ENCODE measurements at places on chromosomes 4 and X.

- no peak for DNase-seq
These were observed 16.8 kb upstream of the RAB40A start for GRCh38 chrX:103536071-103536470.

- DNase-seq = no peak
These were observed 367.8 kb upstream of the SLC7A11 start for GRCh38 chr4:138609943-138610350.

DNA sequence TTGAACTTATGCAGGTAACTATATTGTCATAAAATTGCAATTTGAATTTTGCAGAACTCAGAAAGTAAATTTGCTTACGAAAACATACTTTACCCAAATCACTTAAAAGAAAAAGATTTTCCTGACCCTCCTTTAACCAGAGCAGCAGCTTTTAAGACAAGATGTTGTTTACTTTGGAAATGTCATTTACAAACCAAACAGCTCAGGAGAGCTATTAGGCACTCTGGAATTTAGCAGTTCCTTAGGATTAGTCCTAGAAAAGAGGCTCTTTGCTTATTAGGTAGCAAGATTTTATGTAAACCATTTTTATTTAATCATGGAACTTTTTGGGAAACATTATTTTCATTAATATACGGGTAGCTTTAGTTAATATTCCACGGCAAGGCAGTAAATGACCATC, 765.7 kb upstream of the POU3F4 start:
- no peak for DNase-seq

DNA sequence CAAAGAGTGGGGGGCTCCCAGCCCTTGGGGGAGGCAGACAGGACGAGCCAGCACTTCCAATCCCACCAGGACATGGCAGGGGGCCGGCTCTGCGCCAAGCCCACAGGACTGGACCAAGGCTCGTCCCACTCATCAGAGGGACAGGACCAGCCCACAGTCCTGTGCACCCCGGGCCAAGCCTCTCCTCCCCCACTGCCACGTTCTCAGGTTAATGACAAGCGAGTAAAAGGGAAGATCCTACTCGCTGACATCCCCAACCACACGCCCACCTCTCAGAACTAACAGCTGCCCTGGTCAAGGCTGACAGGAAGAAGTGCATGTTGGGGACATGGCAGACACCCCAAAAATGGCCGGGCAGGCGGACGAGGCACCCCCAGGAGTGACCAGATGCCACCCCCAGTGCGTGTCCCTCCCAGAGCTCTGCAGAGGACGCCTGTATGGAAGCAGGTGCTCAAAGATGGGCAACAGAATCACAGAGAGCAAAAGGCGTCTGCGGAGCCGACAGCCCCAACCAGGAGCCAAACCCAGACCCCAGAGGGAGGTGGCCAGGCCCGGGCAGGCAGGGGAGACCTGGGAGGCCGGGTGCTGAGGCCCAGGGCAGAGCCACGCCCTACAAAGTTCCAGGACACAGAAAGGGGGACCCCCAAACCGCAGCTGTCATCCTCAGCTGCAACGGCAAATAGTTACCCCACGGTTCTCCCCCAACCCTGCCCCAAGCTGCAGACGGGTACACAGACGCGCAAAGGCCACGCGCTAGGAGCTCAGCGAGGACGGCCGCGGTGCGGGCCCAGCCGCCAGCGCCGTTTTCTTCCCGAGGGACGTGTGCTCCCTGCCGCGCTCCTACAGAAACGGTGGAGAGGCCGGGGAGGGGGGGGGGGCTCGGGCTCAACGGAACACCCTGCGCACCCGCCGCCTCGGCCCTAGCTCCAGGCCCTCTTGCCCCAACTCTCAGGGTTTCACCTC, 1.7 kb downstream of the CTBP1 start:
- DNase-seq = no peak

Measured in NCI-H748 treated with DMSO at 0.1 percent for 48 hours (cell line).